ENCODE measurements at places on chromosomes 2 and 18. TPM values are rescaled to one million over a fixed set of nuclear protein-coding genes. Genes with fewer than 3 reads are reported as not detected.

The FBLN7 gene
- total RNA-seq, result 5.8 TPM

The G6PC2 gene
- not detected for total RNA-seq

The TUBA4A gene
- 11.9 TPM for total RNA-seq

The CDK5R2 gene
- total RNA-seq, result not detected

The DSG4 gene
- not detected for total RNA-seq

The ATP8B1 gene
- 46.7 TPM for total RNA-seq

The MBOAT2 gene
- 56.6 TPM for total RNA-seq

The RUFY4 gene
- not detected for total RNA-seq

The SLC9A4 gene
- not detected for total RNA-seq

The REG3A gene
- total RNA-seq, result not detected

The CFC1 gene
- total RNA-seq, result not detected

The PROM2 gene
- 0.36 TPM for total RNA-seq

- no peak overlapping the region for H3K4me3 ChIP-seq
- no peaks in the 10 kb centered on the region for H3K36me3 ChIP-seq
- no peak for DNase-seq
- no peaks in the 10 kb centered on the region for H3K27me3 ChIP-seq
- H3K4me1 ChIP-seq, result peaks cover 29% of the 10 kb centered on the region
Observed at GRCh38 chr2:54038835-54039234, 68.0 kb upstream of the PSME4 start.

DNA sequence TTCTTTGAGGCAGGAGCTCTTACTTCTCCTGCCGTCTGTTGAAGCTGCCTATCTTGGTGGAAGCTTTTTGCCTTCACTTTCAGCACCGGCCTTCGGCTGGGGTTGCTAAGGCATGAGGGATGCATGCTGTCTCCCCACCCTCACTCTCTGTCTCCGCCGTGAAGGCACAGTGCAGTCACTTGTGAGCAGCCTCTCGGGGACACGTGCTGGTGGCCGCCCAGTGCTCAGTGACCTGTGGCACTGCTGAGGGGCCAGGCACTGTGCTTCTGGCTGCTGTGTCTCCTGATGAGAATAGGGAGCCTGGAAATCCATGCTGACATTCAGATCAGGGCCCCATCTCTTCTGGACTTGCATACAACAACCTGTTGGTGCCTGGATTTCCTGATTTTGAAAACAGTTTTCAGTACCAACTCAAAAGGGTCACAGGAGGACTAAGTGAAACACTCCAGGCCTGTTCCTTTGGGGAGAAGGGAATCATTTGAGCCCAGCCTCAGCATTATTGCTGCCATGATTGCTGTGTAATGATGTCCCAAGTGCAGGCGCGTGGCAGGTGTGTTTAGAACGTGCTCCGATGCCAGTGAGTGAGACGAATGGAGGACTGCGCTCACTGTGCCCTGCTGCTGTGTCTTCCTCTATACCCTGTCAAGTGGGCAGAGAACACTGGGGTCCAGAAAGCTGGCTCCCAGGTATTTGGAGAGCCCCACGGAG lies 218.1 kb downstream of the SEPTIN10 start:
- DNase-seq, result peak; percentile 48
- H3K27me3 ChIP-seq, result no peaks in the 10 kb centered on the region
- H3K36me3 ChIP-seq, result no peaks in the 10 kb centered on the region
- H3K27ac ChIP-seq, result no peak overlapping the region

- no peak overlapping the region for H3K4me3 ChIP-seq
- H3K27me3 ChIP-seq, result no peaks in the 10 kb centered on the region
- H3K27ac ChIP-seq, result no peak overlapping the region
- H3K4me1 ChIP-seq, result peaks cover 14% of the 10 kb centered on the region
- H3K36me3 ChIP-seq, result no peaks in the 10 kb centered on the region
- no peak for DNase-seq
Observed at GRCh38 chr2:170224692-170225294, 46.8 kb downstream of the MYO3B start.

- no peak overlapping the region for H3K4me3 ChIP-seq
- no peak for DNase-seq
- H3K36me3 ChIP-seq, result no peaks in the 10 kb centered on the region
- H3K27ac ChIP-seq, result no peak overlapping the region
- peaks cover 4% of the 10 kb centered on the region for H3K27me3 ChIP-seq
Observed at GRCh38 chr2:99629320-99629719, 139.5 kb upstream of the REV1 start.

- no peaks in the 10 kb centered on the region for H3K4me1 ChIP-seq
- no peaks in the 10 kb centered on the region for H3K36me3 ChIP-seq
- no peak overlapping the region for H3K27ac ChIP-seq
- H3K27me3 ChIP-seq, result no peaks in the 10 kb centered on the region
- H3K4me3 ChIP-seq, result no peak overlapping the region
Observed at GRCh38 chr18:32732165-32732564, 40.7 kb downstream of the KLHL14 start.

DNA sequence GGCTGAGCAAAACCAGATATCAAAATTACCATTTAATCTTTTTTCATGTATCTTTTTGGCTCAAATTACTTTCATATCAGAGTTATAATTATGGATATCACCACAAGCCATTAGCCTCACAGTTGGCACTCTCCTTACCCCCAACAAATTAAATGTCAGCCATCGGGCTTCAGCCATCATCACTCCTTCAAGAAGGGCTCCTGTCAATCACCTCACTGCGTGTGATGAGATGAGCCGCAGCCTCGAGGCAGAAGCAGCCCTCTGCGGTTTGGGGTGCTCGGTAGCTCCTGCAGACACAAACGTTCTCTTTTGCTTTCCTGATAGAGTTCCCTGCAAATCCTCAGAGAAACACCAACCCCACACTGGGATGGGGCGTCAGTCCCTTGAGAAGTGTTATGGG lies 94.1 kb downstream of the DNER start:
- H3K4me1 ChIP-seq, result no peaks in the 10 kb centered on the region
- H3K27ac ChIP-seq, result no peak overlapping the region
- H3K27me3 ChIP-seq, result no peaks in the 10 kb centered on the region

DNA sequence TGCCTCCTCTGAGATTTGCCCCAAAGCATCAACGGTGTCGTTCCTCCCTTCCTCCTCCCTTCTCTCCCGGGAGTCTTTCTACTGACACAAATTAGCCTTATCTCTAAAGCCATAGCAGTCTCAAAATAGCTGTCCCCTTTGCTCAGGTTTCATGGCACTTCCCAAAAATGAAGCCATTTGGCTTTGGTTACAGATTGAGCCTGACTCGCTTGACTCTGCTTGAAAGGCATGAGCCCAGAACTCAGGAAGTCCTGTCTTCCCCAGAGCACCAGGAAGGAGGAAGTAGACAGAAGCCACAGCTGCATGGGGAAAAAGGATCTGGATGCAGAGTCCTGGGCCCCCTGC lies 234.4 kb upstream of the RGPD4 start:
- H3K36me3 ChIP-seq, result no peaks in the 10 kb centered on the region
- no peak overlapping the region for H3K4me3 ChIP-seq
- no peak for DNase-seq
- H3K27me3 ChIP-seq, result no peaks in the 10 kb centered on the region
- H3K4me1 ChIP-seq, result peaks cover 29% of the 10 kb centered on the region
- H3K27ac ChIP-seq, result peak overlapping the region; percentile 35

- DNase-seq, result peak; percentile 81
- peaks cover 3% of the 10 kb centered on the region for H3K4me1 ChIP-seq
- H3K27me3 ChIP-seq, result no peaks in the 10 kb centered on the region
- no peak overlapping the region for H3K27ac ChIP-seq
Observed at GRCh38 chr2:189191766-189192165, 12.2 kb upstream of the COL5A2 start.

GRCh38 chr2:96856776-96857666 lies 795 bp downstream of the ANKRD39 start:
- H3K27ac ChIP-seq, result peak overlapping the region; percentile 70
- H3K4me1 ChIP-seq, result peaks cover 20% of the 10 kb centered on the region
- H3K4me3 ChIP-seq, result peak overlapping the region; percentile 87
- H3K36me3 ChIP-seq, result peaks cover 24% of the 10 kb centered on the region
- no peaks in the 10 kb centered on the region for H3K27me3 ChIP-seq
- DNase-seq, result peak; percentile 90

DNA sequence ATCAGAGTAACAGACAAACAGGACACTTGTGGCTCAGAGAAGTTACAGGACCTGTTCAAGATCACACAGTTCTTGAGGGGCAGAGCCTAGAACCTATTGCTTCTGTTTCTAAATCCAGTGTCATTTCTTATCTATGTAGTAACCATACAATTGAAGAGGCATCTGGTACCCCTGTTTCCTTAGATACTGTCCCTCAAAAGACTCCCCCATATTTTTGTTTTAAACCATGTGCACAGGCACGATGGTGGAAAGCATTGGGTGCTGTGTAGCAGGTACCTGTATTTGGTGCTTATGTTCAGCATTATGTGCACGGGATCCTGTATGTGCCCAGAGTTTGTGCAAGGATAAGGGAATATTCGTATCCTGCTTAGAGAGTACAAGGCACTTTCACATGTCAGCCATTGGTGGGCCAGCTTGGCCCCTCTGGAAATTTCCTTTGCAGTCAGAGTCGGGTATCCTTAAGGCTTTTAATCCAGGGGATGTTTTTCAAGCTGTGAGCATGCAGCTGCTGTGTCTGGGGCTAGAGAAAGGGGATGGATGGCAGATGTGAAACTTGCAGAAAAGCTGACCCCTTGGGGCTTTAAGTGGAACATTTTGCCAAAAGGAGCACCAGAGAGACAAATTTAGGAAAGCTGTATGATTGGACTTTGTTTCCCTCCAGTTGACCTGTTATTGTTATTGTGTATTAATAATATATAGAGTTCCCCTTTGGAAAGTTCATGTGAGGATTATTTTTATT lies 2.1 kb downstream of the LBH start:
- peaks cover 35% of the 10 kb centered on the region for H3K4me1 ChIP-seq
- DNase-seq, result peak; percentile 73
- peak overlapping the region; percentile 82 for H3K27ac ChIP-seq
- peak overlapping the region; percentile 83 for H3K4me3 ChIP-seq
- no peaks in the 10 kb centered on the region for H3K27me3 ChIP-seq

- H3K4me1 ChIP-seq, result peaks cover 13% of the 10 kb centered on the region
- no peak within 1 kb of the TSS for H3K27ac ChIP-seq
- no peak for DNase-seq
- no peaks in the 10 kb centered on the region for H3K36me3 ChIP-seq
Observed at GRCh38 chr2:127418300-127419111, at the start of gene PROC. Gene PROC (plus strand): TSS chr2:127418427. CDS start chr2:127419943, 1,516 bp downstream.

GRCh38 chr2:96117701-96118588 lies 1.6 kb upstream of the ADRA2B start:
- H3K4me3 ChIP-seq, result no peak overlapping the region
- H3K27me3 ChIP-seq, result peaks cover 70% of the 10 kb centered on the region
- no peaks in the 10 kb centered on the region for H3K36me3 ChIP-seq
- peak; percentile 84 for DNase-seq

GRCh38 chr2:193527146-193527545 lies 1332.4 kb upstream of the TMEFF2 start:
- H3K4me1 ChIP-seq, result no peaks in the 10 kb centered on the region
- H3K27ac ChIP-seq, result no peak overlapping the region
- H3K36me3 ChIP-seq, result no peaks in the 10 kb centered on the region
- no peak for DNase-seq
- no peak overlapping the region for H3K4me3 ChIP-seq
- H3K27me3 ChIP-seq, result no peaks in the 10 kb centered on the region

DNA sequence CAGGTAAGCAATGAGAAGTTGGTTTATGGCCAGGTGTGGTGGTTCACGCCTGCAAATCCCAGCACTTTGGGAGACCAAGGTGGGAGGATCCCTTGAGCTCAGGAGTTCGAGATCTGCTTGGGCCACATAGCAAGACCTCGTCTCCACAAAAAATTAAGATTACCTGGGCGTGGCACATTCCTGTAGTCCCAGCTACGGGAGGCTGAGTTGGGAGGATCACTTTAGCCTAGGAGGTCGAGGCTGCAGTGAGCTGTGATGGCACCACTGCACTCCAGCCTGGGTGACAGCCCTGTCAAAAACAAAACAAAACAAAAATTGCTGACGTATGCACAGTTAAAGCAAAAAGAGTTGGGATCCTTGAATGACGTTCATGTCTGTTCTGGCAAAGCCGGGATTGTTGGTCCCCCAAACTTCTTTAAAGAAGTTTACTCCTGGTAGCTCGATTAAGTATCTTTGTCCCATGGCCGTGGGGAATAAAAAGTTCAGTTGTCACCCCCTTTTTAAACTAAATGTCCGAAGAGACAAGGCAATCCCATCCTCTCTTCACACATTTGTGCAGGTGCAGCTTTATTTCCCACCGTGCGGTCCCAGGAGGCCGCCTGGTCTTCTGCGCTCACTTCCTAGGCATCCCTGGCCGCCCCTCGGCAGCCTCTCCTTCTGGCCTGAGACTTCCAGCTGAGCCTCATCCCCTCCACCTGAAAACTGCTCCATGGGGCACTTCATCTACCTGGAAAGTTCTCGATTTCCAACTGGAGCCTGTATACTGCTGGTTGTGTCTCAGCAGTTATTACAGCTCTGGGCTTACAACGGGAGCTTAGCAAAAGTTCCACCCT lies 762 bp upstream of the SPOPL start:
- no peaks in the 10 kb centered on the region for H3K27me3 ChIP-seq
- H3K27ac ChIP-seq, result peak overlapping the region; percentile 81
- H3K4me1 ChIP-seq, result peaks cover 21% of the 10 kb centered on the region
- no peaks in the 10 kb centered on the region for H3K36me3 ChIP-seq
- H3K4me3 ChIP-seq, result peak overlapping the region; percentile 89

- peaks cover 6% of the 10 kb centered on the region for H3K4me1 ChIP-seq
- peak; percentile 47 for DNase-seq
- H3K4me3 ChIP-seq, result no peak overlapping the region
- H3K36me3 ChIP-seq, result no peaks in the 10 kb centered on the region
Observed at GRCh38 chr2:212595036-212595654, 56.5 kb upstream of the ERBB4 start.

GRCh38 chr2:68689553-68690537 lies 44.8 kb upstream of the ARHGAP25 start:
- no peak for DNase-seq
- H3K36me3 ChIP-seq, result no peaks in the 10 kb centered on the region
- H3K4me1 ChIP-seq, result no peaks in the 10 kb centered on the region
- H3K27me3 ChIP-seq, result peaks cover 4% of the 10 kb centered on the region

DNA sequence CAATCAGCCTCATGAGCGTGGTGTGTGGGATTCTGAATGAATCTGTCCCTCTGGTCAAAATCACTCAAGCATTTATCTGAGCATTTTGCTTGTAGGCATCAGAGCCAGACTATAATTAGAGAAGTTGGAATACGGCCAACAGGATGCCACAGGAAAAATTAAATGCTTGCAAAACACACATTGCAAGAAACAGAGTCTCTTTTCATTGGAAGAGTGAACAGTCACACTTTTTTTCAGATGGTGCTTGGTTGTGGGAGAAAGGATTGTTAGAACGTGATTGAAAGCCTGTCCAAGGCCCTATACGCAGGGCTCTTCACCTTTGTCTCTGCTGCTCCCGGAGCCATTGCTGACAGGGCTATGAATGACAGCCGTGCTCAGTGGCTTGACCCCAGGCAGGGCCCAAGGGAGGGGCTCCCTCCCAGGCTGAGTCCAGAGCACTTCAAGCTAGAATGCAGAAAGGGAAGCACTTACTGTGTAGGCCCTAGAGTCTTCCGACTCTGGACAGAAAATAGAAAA lies 59.8 kb downstream of the SNTG2 start:
- H3K4me3 ChIP-seq, result no peak overlapping the region
- no peaks in the 10 kb centered on the region for H3K4me1 ChIP-seq
- no peaks in the 10 kb centered on the region for H3K27me3 ChIP-seq
- no peak for DNase-seq
